Amygdala (tissue), 56 donors: ENCODE measurements at places on chromosomes 1 and 21.

DNA sequence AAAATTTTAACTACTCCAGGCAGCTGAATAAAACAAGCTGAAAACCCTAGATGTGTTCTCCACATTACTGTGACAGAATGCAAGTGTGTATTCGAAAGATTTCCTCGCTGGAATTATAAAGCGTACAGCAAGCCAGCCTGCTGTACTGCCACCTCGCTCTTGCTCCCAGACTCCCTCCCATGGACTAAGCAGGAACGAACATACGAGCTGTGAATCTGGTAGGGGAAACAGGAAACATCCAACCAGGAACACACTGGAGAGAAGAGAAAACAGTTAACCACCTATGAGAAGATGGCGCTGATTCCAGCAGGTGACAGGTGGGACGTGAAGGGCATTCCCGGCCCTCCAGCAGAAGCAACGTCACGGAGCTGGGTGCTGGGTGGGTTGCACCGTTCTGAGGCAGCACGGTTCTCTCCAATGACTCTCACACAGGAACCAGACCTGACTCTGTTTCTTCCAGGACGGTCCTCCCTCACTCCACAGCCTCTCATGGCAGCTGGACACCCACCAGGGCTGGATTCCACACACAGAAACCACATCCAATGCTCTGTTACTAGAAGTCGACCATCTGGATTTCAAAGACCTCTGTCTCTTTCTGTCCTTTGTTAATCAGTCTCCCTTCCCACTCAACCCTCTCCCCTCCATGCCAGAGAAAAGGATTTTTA lies 219.2 kb downstream of the RERE start:
- DNase-seq, result peak; percentile 65

DNA sequence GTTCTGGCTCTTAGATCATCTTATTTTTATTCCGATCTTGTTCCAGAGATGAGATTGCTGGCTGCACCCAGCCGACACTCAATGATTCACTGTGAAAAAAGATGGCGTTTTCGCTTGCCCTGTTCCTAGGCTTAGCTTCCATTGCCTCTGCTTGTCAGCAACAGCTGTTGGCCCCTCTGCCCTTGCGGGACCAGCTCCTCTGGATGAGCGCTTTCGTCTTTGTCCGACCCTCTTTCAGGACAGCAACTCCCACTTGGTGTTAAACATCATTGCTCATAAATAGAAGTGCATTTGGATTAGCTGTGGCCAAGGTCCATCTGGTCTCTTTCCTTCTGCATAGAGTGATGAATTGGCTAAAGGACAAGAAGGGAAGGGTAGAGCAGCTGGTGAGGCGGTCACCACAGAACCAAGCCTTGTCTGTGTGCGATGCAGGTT lies 43.5 kb upstream of the SCCPDH start:
- DNase-seq, result no peak

DNA sequence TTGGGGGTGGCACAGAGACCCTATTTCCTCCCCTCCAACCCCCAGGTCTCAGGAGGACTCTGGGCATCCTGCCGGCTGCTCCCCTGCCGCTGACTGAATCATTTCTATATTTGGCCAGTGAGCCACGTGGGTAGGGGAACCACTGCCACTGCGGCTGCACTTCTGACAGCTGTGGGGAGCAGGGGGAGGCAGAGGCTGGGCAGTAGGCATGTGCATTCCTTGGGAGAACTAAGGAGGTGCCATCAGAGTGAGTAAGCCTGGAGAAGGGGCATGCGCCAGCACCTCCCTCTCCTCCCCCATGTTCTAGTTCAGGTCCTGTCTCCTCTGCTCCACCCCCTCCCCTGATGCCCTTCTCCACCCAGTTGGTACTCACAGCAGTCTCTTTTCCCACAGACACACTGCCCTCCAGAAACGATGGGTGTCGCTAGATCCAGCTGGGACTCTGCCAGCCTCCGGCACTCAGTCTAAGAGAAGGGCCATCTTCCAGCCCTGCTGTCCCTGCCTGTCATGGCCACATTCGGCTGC lies 12.0 kb downstream of the PPFIA4 start:
- no peak for DNase-seq

DNA sequence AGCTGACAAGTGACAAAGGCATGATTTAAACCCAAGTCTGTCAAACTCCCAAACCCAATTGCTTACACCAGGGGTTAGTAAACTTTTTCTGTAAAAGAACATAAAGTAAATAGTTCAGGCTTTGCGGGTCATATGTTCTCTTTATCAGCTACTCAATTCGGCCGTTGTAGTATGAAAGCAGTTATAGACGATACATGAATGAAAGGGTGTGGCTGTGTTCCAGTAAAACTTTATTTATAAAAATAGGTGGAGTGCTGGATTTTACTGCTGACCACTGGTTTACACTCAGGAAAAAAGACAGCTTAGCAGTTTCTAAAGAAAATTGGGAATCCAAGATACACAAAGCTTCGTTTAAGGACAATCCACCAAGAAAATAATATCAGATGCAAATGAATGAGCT lies 124.3 kb upstream of the BCL9 start:
- DNase-seq, result no peak

- DNase-seq, result no peak
Measured at GRCh38 chr1:52306227-52307006, 59.6 kb downstream of the CC2D1B start.

GRCh38 chr1:172733815-172734214 lies 74.9 kb downstream of the FASLG start:
- DNase-seq, result no peak

DNA sequence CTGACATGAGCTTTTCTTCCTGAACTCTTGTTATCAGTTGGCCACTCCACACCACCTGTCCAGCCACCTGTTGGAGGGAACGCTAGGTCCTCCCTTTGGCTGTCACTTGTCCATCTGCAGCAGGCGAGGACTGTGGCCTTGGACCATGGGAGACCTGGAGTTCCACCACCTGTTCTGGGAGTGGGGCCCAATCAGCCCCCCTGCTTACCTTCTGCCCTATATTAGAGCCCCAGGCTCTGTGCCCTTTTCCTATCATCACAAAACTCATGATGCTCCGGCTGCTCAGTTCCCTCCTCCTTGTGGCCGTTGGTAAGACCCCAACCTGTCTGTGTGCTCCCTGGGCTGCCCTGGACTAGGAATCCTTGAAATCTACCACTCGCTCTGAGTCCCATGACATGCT lies at the start of gene CELA3A:
Gene CELA3A (plus strand): TSS at position 249 of the 400 bp plus-strand sequence. CDS start 18 bp downstream, at position 267.
- no peak for DNase-seq

DNA sequence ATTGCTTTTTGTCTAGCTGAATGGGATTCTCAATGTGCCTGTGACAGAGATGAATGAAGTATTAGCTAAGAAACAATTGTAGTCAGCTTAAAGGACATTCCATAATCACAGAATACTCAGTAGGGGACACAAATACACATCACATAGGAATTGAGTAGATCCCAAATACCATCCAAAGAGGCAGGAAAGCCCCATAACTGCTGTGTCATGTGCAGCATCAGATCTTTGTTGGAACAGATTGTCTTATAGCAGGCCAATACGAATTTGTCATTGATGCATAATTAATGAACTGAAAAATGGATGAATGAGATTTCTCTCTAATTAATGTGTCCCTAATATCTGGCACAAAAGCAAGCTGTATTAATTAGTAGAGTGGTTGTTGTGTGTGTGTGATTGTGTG lies 82.3 kb upstream of the S1PR1 start:
- no peak for DNase-seq

DNA sequence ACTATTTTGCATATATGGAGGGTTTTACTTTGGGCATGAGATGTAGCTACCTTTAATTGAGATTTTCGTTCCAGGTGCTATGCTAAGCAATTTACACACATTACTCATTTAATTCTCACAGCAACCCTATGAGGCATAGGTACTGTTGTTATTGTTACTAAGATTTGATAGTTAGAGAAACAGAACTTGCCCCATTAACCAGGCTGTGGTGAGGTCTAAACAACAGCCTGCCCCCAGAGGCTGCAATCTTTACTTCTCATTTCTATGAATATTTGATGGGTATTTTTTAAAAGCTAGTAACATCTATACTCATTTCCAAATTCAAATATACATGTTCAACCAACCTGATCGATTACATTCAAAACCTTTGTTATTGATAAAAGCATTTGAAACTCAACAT lies 155.6 kb downstream of the GALNT2 start:
- no peak for DNase-seq

- no peak for DNase-seq
Measured at GRCh38 chr1:3899754-3900149, 320 bp downstream of the C1orf174 start.

GRCh38 chr1:2121101-2121691 lies 71.0 kb downstream of the PRKCZ start:
- no peak for DNase-seq

DNA sequence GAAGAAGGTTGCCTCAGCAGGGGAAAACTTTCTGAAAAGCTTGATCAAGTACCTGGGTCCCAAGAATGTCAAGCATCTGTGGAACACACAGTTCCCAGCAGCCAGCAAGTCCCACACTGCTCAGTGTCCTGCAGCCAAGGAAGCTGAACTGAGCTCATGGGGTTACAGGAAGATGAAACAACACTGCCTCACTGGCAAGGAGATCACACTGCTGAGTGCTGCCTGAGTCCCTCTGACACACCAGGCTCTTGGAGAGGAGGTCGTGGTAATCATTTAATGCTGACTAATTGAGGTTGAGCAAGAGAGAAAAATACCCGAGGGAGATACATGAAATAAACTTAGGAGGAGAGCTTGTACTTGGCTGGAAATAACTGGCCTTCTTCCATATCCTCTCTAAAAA lies 75.2 kb downstream of the MPZL1 start:
- no peak for DNase-seq

- no peak for DNase-seq
Measured at GRCh38 chr21:43889069-43889468, 24.0 kb downstream of the AGPAT3 start.

DNA sequence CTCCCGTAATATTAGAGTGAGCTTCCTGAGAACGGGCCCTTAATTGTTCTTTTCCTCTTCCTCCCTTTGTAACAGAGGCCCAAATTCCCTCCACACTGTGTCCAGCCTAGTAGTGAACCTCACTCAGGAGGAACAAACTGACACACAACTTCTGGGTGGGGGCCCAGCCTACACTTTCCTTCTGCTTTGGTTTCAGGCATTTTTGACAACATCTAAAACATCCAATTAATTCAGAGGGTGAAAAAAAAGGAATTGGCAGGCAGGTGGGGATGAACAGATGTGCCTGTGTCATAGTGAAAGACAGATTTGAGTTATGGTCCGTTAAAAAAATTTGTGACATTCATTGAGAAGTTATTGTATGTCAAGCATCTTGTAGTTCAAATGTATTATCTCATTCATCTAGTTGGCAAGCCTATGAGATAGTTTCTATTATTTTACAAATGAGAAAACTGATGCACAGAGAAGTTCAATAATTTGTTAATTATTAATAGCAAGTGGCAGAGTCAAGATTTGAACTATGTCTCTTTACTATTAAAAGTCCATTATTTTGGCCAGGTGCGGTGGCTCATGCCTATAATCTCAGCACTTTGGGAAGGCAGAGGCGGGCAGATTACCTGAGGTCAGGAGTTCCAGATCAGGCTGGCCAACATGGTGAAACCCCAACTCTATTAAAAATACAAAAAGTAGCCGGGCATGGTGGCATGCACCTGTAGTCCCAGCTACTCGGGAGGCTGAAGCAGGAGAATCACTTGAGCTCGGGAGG lies 41.6 kb upstream of the LRIG2 start:
- DNase-seq, result no peak

DNA sequence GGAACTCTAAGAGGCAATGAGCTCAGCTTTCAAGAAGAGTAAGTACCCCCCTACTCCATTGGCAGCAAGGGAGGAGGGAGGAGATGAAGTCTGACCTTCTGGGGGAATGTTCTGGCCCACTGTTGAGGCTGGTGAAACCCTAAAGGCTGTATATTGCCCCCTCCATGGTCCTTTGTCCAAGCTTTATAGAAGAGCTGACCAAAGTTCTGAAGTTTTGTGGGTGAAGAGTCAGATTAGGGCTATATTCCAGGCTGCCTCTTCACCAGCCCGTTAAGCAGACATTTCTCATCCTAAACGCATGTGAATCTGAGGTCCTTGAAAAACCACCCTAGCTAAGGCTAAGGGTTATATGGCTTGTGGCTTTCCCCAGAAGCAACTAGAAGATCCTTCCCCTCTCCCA lies 1.4 kb downstream of the C1orf94 start:
- no peak for DNase-seq

GRCh38 chr1:196951711-196952394 lies 8.3 kb downstream of the CFHR2 start:
- no peak for DNase-seq

DNA sequence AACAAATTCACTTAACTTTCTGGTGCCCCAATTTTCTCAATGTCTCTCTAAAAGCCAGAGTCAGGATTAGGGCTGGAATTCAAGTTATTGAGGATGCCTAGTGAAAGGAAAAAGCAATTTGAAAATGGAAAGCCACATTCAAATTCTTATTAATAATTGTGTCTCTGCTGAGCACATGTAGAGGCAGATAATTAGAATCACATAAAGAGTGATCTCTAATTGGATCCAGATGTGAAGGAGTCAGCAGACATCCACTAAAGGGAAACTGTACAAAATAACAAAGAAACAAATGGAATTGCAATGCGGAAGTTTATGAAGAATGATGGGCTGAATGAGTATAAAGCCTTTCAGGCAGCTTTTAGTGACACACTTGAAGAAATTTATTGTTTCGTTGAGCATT lies 482.6 kb downstream of the TTLL7 start:
- DNase-seq, result no peak

DNA sequence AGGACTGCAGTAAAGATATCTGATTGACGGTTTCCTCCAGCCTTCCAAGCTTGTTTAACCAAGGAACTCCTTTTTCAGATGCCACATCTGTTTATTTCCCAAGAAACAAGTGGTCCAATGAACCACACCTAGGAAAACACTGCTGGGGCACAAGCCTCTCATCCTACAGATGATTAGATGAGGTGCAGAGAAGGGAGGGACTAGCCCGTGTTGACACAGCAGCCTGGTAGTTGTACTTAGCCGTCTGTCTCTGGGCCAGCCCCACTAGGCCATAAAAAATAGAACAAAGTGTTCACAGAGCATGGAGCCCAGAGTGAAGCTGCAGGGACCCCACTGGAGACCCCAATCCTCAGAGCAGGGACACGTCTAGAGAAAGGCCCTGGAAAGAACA lies 32.1 kb downstream of the LRP8 start:
- DNase-seq, result no peak

- peak; percentile 22 for DNase-seq
Measured at GRCh38 chr21:32569261-32570230, 15.8 kb downstream of the TCP10L start.

- DNase-seq, result no peak
Measured at GRCh38 chr1:213680677-213681325, 307.0 kb upstream of the PROX1 start.

- no peak for DNase-seq
Measured at GRCh38 chr1:17258758-17259130, 9.8 kb downstream of the PADI3 start.

GRCh38 chr1:43653339-43653738 lies 3.4 kb downstream of the KDM4A start:
- DNase-seq, result no peak

GRCh38 chr1:245791410-245792312 lies 636.9 kb downstream of the KIF26B start:
- DNase-seq, result no peak

DNA sequence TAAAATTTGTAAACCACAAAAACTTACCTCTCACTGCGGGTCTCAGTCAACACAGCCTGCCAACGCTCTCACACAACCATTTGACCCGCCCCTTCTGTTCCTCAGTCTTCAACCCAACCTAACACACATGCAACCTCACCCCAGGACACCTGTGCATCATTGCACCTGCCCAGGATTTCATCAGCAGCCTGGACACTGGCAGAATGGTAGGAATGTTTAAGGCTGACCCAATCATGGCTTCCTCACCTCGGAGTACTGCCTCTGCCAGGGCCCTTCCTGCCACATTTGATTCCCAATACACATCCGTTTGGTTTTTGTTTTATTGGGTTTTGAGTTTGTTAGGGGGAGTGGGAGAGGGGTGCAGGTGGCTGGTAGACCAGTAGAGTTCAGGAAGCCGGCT lies 40.7 kb downstream of the TOMM20 start:
- DNase-seq, result no peak
